CD4-positive, alpha-beta T cell treated with Interleukin-17A for 1 hour (primary cell): ENCODE measurements at places on chromosomes 12 and 14.

DNA sequence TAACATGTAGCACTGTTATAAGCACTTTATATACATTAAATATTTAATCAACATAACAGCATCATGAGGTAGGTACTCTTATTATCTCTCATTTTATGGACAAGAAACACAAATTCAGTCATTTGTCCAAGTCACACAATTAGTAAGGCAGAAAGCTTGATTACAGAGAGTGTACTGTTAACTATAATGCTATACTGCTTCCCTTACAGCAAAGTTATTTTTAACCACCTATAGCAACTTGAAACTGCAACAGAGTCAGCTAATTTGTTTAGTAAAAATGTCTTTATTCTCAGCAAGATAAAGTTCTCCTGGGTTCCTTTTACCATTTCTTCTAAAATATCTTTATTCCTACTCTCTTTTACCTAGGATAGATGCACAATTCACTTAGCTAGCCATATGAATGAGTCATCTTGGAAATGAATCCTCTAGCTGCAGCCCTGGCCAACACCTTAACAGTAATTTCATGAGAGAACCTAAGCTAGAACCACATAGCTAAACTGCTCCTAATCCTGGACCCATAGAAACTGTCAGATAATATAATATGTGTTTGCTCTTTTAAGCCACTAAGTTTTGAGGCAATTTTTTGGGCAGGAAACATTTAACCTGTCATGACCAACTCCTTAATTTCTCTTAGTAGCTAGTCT, 90.2 kb upstream of the HECTD1 start:
- no peak for DNase-seq

DNA sequence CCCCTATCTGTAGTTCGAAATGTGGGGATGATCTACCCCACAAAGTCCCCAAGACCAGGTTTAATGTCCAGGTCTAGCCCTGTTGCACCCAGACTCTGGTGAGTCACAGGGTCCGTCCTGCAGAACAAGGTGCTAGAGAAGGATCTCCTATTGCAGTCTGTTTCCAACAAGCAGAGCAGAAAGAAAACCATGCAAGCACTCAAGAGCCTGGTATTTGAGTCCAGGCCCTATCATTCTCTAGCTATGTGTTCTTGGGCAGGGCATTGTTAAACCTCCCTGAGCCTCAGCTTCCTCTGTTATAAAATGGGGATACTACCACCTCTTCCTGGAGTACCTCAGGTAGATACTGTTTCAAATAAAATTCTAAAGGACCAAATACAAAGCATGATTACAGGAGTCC, 24.4 kb downstream of the MAP3K9 start:
- DNase-seq = no peak

DNA sequence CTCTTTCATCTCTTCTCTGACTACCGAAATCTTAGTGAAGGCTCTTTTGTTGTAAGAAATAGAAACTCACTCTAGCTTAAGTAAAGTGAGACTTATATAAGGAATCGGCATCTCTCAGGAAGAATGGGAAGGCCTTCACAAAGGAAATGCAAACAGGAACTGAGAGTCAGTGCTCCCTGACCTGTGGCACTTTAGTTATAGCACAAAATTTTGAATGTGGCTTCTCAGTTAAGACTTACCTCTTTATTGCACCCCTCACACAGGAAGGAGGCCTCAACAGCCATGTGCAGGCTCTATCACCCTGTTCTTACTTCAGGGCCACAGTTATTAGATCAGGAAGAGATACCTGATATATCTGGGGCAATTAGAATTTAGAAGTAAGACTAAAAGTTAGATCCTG, 224.7 kb upstream of the EGLN3 start:
- no peak for DNase-seq

DNA sequence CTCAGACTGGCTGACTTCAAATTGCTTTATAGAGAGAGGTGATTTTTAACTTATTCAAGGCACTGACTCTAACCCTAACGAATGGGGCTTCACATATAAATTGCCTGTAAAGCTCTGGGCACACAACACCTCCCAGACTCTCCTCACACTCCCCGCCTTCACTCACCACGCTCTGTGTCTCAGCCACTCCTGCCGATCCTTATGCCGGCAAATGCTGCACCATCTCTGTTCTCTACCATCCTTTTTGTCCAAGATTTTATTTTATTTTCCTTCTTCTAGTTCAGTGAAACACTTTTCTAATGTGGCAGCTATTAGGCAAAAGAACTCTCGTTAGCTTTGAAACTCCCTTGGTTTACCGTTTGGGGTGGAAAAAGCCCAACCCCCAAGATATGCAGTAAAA, 446.1 kb upstream of the TMEM132C start:
- DNase-seq = no peak

GRCh38 chr12:94898388-94898787, 105.1 kb downstream of the NDUFA12 start:
- no peak for DNase-seq

DNA sequence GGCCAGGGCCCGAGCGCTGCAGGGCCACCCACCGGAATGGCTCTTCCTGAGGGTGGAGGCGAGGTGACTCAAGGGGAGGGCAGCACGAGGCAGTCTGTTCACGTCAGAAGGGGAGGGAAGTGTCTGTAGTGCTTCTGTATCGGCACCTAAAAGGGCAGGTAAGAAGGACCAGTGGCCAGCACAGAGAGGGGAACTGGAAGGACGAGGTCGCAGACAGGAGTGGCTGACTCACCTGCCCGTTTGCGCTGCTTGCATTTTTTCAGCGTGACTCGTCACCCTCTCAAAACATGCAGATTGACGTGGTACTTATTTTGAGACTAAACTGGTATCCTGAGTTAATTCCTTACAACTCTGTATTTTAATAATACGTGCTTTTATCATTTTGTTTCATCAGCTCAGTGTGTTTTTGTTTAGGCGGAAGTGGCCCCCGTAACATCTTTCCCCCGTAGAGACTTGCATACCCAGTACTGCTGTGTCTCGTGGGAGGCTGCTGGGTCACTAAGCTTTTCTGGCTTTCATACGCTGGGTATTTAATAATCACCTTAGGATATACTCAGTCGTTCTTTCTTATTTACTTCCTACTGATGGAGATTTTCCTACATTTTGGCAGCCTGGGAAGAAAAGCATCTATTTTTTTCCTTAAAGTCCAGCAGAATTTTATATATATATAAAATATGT, 26.4 kb downstream of the SFSWAP start:
- DNase-seq = no peak

- no peak for DNase-seq
Measured at GRCh38 chr14:24828486-24828885, 194.5 kb upstream of the GZMB start.

- no peak for DNase-seq
Measured at GRCh38 chr12:31278832-31279231, 47.1 kb downstream of the SINHCAF start.

DNA sequence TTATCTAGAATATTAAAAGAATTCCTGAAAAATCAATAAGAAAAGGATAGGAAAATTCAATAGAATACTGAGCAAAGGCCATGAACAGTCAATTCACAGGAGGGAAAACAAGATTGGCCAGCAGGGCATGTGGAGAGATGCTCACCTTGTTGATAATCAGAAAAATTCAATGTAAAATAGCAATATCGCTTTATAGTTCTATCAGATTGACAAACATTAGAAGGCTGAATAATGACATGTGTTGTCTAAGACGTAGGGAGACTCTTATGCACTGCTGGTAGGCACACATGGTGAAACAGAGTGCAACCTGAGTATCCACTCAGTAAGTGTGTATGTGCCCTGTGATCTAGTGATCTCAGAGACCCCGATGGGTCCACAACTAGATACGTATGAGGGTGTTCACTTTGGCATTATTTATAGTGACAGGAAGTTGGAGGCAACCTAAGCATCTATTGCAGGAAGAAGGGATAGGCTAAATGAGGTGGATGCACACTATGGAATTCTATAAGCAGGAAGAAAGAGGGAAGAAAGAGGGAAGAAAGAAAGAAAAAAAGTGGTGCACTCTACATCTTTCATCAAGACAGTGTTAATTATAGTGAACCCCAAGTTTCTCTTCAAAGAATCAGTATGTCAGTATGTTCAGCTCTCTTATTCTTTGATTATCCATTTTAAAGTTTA, 3.8 kb upstream of the ANKRD33 start:
- no peak for DNase-seq

- DNase-seq = no peak
Measured at GRCh38 chr12:103766028-103766427, 75.0 kb downstream of the NT5DC3 start.

GRCh38 chr14:69796797-69797500, at the start of gene SLC10A1:
Gene SLC10A1 (minus strand): TSS chr14:69797241. CDS start chr14:69797155, 86 bp downstream.
- no peak for DNase-seq

- peak; percentile 82 for DNase-seq
Measured at GRCh38 chr14:100065111-100065871, at the start of gene EVL. Gene EVL (plus strand): TSS chr14:100065422. CDS start chr14:100065501, 79 bp downstream.

DNA sequence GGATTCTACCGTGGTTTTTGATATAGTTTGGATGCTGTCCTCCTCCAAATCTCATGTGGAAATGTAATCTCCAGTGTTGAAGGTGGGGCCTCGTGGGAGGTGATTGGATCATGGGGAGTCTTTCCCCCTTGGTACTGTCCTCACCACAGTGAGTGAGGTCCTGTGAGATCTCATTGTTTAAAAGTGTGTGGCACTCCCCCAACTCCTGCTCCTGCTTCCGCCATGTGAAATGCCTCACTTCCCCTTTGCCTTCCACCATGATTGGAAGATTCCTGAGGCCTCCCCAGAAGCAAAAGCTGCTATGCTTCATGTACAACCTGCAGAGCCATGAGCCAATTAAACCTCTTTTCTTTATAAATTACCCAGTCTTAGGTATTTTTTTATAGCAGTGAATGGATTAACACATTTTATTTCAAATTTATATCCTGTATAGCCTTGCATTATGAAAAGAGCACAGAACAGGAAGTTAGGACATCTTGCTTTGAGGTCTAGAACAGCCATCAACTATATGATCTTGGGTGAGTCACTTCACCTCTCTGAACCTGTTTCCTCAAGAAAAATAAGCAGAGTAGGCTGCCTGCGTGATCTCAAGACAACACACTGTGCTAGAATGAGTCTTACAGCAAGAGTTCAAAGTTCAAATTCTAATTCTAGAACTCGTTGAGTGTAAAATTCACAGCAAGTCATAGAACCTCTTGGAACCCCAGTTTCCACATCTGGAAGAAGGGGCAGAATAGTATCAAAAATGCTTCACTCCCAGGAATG, 160.9 kb upstream of the EEA1 start:
- no peak for DNase-seq

DNA sequence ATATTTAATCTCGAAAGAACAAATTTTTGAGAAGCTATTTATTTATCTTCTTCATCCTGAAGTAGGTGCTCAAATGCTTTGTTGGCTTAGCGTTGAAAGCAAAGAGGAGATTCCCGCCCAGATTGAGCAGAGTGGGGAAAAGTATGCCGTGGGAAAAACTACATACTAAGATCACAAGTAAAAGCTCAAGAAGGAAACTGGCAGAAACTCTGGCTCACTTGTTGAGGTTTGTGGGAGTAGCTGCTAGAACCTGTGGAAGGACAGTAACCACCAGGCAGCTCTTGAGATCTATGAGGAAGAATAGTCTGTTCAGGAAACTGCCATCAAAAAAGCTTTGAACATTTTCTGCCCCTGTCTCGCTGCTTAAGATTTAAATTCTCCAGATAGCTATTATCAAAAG, 3.9 kb downstream of the MYRFL start:
- no peak for DNase-seq

DNA sequence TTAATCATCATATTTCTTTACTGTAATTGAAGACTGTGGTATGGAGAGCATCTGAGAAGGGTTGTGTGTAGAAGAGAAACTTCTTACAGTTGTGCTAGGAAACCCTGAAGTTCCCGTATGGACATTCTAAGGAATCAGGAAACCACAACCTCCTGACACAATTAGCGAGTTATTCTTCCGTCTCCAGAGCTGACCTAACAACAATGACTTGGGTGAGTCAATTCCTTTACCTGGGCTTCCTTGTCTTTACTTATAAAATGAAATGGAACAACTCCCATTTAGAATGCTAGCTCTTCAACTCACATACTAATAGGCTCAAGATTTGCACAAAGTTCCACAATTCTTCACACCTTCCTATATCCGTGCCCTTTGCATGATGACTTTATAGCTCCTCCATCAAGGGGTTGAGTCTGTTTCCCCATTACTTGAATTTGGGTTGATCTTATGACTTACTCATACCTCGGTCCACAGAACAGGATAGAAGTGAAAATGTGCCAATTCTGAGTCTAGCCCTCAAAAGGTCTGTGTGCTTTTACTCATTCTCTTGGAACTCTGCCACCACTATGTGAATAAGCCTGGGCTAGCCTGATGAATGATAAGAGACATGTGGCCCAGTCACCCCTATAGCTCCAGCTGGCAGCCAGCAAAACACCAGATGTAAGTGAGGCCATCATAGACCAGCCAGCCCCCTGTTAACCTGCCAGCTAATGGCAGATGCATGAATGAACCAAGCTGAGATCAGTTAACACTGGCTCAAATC, 459.4 kb downstream of the ETNK1 start:
- DNase-seq = no peak

DNA sequence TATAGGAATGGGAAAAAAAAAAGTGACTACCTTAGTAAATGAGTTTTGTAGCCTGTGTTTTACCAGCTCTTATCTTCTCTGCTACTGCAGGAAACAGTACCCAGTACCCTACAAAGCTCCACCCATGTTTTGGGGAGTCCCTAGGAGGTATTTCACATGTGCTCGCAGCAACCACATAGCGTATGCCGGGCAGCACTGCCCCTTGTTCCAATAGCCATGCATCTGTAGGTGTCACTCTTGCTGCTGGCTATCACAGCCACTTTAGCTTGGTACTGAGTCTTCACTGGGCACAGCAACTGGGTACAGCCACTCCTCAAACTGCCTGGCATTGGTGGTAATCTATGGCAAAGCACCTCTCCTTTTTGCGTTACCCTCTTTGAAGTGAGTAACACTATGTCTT, 2.0 kb upstream of the MDM1 start:
- DNase-seq = peak; percentile 32

GRCh38 chr12:122350141-122350848, 72.2 kb downstream of the CLIP1 start:
- DNase-seq = no peak

DNA sequence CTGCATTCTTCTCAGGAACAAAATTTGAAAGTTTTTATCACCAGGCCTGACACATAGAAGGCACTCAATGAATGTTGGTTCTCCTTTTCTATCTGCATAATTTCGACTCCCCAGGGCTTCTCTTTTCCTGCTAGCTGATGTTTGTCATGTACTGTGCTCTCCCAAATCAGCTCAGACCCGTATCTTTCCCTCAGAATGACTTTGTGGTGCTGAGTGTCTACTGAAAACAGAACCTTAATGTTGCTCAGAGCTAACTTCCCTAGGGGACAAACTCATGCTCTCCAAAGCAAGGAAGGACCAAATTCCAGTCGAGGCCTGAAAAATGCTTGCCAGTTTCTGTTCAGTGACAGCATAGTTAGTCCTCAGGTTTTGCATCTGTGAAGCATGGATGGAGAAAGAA, 1.9 kb downstream of the ARHGDIB start:
- no peak for DNase-seq

- no peak for DNase-seq
Measured at GRCh38 chr14:75979648-75980565, 1.9 kb downstream of the TGFB3 start.
